ENCODE measurements at places on chromosomes 1 and 21.

DNA sequence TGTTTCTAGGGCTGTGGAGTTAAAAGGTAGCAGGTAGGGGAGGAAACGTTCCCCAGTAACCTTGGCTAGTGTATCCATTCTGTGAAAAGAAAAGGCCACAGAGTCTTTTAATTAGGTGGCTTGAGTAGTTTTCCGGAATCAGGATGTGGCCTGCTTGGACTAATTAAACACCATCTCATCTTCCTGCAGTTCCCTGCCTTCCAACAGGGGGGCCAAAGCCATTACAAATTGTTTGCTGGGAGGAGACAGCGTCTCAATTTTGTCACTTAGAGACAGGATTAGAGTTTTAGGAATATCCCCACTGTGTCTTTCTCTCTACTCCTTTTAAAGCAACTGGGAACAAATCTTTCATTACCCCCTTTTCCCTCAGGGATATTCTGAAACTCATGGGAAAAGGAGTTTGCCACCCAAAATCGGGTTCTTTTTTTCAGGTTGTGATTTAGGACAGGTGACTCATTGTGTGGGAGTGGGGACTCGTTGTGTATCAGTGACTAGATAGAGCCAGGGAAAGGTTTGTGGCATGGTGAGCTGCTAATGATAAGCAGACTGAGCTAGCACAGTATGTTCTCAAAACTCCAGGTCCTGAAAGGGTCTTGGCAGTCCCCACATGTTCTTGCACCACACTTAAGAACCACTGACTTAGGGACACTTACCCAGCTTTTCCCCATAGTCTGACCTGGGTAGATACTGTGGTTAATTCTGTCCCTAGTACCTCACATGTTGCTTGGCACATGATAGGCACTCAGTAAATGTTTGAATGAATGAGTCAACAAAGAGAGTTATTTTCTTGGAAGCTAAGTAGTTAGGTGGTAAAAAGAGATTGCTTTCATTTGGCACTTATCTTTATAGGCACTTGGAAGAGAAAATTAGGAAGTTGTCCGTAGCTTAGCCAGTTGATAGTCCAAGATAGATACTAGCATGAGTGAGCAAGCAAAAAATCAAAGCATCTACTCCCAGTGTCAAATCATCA, 22.5 kb downstream of the INTS3 start:
- DNase-seq: no peak

- no peak for DNase-seq
Observed at GRCh38 chr1:184219414-184219813, 167.4 kb upstream of the C1orf21 start.

GRCh38 chr1:63721531-63722189, 52.2 kb upstream of the ROR1 start:
- no peak for DNase-seq

GRCh38 chr1:14296795-14297194, 301.7 kb upstream of the KAZN start:
- DNase-seq: no peak

DNA sequence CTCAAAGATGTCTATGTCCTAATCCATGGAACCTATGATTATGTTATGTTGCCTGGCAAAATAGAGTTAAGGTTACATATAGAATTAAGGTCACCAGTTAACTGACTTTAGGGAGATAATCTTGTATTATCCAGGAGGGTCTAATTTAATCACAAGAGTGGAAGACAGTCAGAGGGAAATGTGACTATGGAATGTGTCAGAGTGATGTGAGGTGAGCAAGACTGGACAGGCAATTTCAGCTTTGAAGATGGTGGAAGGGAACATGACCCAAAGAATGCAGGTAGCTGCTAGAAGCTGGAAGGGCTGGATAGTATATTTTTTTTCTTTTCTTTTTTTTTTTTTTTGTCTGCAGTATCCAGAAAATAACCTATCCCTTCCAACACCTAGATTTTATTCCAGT, 241.7 kb upstream of the NEGR1 start:
- no peak for DNase-seq

DNA sequence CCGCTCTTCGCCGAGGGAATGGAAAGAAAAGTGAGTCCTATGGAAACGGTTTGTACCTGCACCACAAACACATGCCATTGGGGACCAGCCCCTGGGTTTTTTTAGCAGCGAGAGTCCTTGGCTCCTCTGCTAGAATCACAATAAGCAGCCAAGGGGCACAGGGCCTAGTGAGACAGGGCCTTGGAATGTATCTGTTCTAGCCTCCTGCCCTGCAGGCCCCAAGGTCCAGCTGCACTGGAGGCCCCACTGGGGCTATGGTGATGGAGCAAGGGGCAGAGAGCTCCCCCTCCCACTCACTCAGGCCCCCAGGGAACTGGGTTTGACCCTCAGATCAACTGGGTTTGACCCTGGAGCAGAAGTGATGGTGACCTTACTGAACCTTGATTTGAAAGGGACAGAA, 14.4 kb downstream of the SHISA4 start:
- DNase-seq: no peak

DNA sequence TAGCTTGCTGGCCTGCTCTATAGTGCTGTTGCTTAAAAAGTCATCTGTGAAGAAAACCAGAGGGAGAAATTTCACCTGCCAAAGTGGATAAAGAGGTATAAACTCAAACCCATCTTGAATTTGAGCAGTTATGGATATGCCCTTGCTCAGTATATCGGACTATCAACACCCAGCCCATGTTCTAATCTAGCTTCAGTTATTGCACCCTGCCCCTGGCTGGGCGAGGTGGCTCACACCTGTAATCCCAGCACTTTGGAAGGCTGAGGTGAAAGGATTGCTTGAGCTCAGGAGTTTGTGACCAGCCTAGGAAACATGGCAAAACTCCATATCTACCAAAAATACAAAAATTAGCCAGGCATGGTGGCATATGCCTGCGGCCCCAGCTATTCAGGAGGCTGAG, 13.3 kb downstream of the LIX1L start:
- DNase-seq: no peak

DNA sequence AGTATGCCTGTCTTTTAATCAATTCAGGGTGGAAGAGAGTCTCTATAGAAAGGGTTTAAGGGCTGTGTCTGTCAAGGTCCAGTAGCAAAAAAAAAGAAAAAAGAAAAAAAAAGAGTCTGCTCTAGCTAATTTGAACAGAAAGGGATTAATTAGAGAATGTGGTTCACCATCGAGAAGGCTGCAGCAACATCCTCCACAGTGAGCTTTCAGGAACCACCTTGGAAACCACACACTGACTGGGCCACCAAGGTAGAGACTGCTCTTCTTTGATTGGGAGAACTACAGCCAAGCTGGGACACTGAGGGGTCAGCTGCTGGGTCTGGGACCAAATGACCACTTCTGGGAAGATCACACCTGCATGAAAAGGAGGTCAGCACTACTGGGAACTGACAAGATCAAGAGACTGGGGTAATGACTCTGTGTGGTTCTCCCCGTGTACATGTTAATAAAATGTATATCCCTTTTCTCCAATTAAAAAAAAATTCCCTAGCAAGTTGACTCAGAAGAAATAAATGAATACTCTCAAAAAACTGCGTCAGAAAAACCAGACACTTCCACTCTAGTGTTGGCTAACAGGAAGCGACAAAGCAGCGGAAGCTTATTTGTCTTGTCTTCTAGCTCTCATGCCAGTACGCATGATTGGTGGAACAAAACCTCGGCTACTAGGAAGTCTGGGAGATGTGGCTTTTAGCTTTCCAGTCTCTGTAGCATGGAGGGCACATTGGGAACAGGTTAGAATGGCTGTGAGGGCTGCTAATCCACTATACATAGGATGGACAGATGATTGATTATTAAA, 60.0 kb upstream of the IVNS1ABP start:
- no peak for DNase-seq

DNA sequence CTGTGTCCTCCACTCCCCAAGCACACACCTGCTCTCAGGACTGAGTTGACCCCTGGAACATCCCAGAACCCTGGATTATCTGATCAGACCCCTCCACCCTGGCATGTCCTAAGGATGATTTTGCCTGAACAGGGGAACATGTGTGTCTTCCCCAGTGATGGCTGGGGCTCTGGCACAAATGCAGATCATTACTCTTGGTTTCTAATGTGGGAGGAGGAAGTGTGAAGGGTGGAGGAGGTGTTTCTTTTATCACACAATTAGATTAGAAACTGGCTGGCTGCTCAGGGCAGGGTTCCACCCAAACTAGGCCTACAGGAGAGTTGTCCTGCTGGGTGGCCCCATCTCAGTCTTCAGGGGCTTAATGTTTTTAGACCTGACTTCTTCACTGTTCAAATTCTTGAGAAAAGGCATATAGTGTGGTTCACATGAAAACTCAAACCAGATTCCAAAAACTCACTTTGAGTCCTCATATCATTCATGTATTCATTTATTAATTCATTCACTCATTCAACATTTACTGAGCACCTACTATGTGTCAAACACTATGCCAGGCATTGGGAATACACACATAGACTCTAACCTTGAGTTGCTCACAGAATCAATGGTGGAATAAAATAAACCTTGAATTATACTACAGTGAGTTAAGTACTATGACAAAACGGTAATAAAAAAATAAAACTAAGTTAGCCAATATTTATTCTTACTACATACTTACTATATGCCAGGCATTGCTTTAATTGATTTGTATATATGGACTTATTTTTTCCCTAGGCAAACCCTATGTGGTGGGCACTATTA, 221.8 kb upstream of the JUN start:
- DNase-seq: no peak

DNA sequence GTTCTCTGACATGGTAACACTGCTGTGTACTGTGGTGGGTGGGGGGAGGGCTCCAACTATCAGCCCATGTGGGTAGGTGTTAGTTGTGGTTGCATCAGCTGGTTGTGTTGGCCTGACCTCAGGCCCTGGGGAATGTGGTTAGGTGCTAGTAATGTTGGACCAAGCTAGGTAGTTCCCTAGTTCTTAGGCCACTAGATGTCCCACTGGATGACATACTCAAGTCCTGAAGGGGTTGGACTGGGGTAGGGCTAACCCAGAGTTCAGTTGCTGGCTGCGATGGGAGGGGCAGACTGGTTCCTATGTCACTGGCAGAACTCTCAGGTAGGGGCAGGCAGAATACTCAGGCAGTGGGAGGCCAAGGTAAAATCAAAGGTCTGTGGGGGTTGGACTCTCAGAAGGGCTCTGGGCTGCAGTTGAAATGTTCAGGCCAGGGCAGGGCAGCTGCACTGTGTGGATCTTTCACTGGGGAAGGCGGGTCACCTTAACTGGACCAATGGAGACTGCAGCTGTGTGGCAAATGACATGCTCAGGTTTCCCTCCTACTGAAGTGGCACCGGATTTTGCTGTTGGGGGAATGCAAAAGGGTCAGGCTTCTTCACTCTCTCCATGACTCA, 870.7 kb downstream of the LRRIQ3 start:
- no peak for DNase-seq

- DNase-seq: no peak
Observed at GRCh38 chr1:225735252-225736149, 42.1 kb upstream of the SRP9 start.

- DNase-seq: peak; percentile 24
Observed at GRCh38 chr1:116855773-116856201, 53.9 kb upstream of the PTGFRN start.

- DNase-seq: no peak
Observed at GRCh38 chr1:198298640-198299039, 141.8 kb downstream of the NEK7 start.

GRCh38 chr1:21238141-21238800, 52.0 kb downstream of the ECE1 start:
- no peak for DNase-seq

- DNase-seq: no peak
Observed at GRCh38 chr21:17370916-17371315, 141.9 kb upstream of the CXADR start.

- no peak for DNase-seq
Observed at GRCh38 chr1:3598051-3598491, 13.2 kb downstream of the MEGF6 start.

DNA sequence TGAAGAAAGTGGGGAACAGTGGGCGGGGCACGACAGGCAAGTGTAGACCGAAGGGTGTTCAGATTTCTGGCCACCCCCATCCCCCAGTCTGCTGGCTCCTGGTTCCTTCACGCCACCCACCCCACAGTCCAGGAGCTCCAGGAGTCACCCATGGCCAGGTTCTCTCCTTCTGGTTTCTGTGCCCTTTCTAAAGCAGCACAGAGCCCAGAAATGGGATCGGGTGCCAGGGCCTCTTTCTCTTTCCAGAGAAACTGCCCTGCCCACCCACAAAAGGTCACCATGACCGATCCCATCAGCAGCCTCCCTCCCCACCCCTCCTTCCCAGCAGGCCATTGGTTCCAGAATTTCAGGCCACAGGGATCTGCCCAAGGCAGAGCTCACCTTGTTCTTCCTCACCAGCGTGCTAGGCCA, 3.2 kb upstream of the CELSR2 start:
- no peak for DNase-seq

- no peak for DNase-seq
Observed at GRCh38 chr21:18245464-18245967, 883 bp downstream of the CHODL start.

DNA sequence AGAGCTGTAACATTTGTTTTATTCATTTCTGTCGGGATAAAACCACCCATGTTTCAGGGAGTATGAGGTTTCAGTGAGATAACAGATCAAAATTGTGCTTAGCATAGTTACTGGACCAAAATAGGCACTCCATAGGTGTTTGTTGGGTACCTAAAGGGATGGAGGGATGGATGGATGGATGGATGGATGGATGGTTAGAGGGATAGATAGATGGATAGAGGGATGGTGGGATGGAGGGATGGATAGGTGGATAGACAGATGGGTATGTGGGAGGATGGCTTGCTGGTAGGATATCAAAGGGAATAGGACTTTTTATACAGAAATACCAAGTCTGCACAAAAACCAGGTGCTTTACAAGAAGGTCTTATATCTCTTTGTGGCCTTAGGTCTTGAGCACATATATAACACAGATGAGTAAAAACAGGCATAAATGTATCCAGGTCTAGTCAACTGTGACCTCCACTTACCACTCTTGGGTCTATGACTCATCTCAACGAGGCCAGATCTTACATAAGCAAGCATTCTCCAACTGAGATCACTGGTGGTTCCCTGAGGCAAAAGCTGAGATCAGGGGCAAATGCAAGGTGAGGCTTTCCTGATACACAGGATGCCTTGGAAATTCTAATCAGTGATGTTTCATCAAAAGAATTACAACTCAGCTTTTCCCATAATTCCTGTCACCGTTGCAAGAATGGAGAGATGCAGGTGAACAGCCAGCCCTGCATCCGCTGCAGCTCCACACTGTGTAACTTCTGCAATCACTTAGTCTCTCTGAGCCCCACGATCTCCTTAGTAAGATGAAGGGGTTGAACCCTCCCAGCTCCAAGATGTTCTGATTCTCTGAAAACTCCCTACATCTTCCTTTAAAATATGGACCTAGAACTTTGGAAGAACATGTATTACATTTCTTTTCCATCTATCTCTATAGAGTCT, 32.0 kb downstream of the PTAFR start:
- DNase-seq: no peak

GRCh38 chr1:61925591-61926298, 183.5 kb downstream of the PATJ start:
- DNase-seq: no peak

- DNase-seq: no peak
Observed at GRCh38 chr1:227886503-227886961, 61.2 kb downstream of the WNT9A start.

DNA sequence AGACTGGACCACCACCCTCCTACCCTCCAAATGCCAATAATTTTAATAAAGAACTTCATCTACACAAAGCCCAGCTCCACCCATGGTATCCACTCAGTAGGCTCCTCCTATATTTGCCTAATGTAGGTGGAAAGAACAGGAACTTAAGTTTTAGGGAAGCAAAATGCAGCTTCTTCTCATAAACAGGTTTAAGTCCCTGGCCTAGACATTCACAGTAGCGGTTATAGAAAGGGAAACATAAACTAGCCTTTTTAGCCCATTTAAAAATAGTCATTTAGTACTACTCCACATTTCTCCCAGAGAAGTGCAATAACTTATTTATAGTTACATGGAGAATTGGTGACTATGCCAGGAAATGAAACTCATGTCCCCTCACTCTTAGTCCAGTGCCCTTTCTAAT, 56.6 kb upstream of the CPLANE2 start:
- DNase-seq: no peak

Measured in NCI-H1436 (cell line).